ENCODE measurements at places on chromosomes 16 and 17. TPM values are rescaled to one million over a fixed set of nuclear protein-coding genes. Genes with fewer than 3 reads are reported as not detected.

GRCh38 chr16:75248142-75248535 is 3.3 kb downstream of the BCAR1 start:
- no peak for DNase-seq

Gene CCL3
- not detected for total RNA-seq

Gene CNGB1
- total RNA-seq, result not detected

Gene AIPL1
- not detected for total RNA-seq

- DNase-seq, result no peak
Measured at GRCh38 chr17:11459861-11460331, 138.4 kb upstream of the DNAH9 start.

Gene TEKT1
- total RNA-seq, result not detected

DNA sequence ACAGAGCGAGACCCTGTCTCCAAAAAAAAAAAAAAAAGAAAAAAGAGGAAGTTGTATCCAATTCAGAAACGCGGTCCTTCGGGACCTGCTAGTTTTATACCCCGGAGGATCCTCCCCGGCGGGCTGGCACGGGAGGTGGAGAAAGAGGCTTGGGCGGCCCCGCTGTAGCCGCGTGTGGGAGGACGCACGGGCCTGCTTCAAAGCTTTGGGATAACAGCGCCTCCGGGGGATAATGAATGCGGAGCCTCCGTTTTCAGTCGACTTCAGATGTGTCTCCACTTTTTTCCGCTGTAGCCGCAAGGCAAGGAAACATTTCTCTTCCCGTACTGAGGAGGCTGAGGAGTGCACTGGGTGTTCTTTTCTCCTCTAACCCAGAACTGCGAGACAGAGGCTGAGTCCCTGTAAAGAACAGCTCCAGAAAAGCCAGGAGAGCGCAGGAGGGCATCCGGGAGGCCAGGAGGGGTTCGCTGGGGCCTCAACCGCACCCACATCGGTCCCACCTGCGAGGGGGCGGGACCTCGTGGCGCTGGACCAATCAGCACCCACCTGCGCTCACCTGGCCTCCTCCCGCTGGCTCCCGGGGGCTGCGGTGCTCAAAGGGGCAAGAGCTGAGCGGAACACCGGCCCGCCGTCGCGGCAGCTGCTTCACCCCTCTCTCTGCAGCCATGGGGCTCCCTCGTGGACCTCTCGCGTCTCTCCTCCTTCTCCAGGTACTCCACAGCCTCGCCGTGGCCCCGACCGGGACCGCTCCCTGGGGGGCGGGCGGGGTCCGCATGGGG is at the start of gene CDH3:
TSS of gene CDH3 (plus strand) at position 596 of the 779 bp plus-strand sequence. CDS start at position 666, 70 bp downstream.
- no peak for DNase-seq

Gene PRSS36
- not detected for total RNA-seq

Gene PAM16
- 84.1 TPM for total RNA-seq

Gene CCDC182
- not detected for total RNA-seq

Gene DPEP3
- not detected for total RNA-seq

Gene DYNLL2
- 12.8 TPM for total RNA-seq

DNA sequence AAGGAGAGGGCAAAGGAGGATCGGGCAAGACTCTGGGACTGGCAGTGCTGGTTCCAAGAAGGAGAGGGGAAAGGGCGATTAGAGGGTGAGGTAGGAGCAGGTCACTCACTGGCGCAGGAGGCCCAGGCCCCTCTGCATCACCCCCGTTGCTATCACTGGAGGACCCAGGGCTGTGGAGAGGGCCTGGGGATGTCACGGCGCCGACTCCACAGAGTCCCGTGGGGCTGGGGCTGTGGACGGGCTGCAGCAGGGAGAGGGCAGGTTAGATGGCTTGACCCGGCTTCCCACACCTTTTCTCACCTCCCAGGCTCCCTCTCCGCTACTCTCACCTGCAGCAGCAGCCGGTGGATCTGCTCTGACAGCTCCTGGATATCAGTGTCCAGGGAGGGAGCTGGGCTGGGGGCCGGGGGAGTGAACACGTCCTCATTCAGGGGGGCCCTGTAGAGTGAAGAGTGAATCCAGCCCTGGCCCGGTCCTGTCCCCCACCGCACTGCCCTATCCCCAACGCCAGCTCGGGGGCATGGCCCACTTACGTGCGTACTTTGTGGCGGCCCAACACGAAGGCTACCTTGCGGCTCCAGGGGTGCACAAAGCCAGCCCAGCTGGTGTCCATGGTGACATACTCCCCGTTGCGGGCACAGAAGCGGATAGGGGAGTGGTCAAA is 4.9 kb downstream of the PER1 start:
- no peak for DNase-seq

Gene CCDC200
- total RNA-seq, result not detected

GRCh38 chr17:7834542-7834956 is 532 bp downstream of the KDM6B start:
- DNase-seq, result peak; percentile 73

DNA sequence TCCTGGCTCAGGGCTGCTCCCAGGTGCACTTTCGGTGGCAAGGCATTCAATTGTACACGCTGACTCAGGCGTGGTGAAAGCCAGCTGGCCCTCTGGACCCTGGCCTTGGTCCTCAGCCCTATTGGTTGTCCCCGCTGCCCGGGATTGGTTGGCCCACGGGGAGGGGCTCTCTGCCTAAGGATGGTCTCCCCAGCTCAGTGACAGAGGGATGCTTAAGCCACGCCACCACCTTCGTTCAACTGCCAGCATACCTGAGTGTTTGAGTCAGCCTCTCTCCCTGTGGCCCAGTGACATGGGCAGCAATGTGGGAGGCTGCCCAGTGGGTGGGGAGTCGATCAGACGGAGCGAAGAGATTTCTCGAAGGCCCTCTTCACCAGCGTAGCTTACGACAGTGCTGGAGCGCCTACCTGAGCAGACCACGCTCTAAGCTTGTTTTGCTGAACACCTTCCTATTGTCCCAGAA is 30.3 kb downstream of the IRF8 start:
- DNase-seq, result no peak

DNA sequence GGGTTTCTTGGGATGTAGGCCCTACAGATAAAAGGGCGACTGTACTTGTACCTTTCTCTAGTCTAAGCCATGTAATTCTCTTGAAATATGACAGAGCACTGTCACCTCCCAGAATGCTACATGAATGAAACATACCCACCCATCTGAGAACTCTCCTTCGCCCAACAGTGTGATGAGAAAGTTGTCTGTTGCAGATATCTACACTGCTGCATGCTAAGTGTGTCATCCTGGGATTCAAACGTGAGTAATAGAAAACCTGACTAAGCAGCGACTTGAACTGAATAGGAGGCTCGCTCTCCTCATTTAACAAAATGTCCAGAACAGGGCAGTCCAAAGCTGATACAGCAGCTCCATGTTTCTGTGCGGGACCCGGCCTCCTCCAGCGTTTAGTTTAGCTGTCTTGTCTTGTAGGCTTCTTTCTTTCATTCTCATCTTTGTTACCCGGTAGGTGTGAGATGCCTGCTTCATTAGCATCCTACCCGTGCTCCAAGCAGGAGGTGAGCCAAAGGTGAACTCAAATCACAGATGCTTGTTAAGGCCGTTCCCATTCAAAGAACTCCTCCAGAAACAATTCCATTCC is 211.9 kb downstream of the PRKCA start:
- DNase-seq, result no peak

All from MG63 (cell line).